ENCODE measurements at places on chromosomes 12 and 14. TPM values are rescaled to one million over a fixed set of nuclear protein-coding genes. Genes with fewer than 3 reads are reported as not detected.

GRCh38 chr12:132146098-132146497, 1.8 kb downstream of the NOC4L start:
- DNase-seq = no peak

The SPX gene
- polyA plus RNA-seq = 13.8 TPM

DNA sequence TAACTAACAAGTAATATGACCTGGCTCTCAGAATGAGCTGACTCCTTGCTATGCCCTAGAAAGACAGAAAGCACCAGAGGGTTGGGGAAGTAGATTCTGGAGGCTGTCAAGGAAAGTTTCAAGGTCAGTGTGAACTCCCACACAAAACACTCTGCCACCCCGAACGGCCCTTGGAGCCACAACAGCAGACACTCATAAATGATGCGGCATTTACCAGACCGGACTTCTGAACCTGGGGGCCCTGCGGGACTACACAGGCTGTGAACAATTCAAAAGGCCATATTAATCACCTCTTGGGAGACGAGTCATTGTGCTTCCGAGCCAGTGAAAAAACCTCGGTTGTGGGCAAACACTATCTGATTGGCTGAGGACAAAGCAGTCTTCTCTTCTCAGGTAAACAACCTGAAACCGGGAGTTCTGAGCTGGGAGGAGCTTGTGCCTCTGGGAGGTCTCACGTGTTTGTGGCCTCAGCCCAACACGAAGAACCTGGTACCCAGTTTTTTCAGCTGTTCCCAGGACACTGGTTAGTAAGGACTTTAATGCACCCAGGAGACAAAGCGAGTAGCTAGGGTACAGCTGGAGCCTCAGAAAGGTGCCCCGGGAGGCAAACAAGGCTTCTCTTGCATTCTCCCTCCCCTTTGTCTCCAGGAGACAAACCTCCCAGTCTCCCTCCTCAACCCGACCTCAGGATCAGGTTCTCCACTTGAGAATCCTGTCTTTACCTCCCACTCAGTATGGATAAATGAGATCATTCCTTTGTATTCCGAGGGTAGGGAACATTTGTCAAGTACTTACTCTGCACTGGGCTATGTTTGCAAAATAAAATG, 35.3 kb downstream of the VWF start:
- DNase-seq = no peak

GRCh38 chr12:106073179-106073578, 65.6 kb downstream of the NUAK1 start:
- DNase-seq = no peak

The LRRC10 gene
- polyA plus RNA-seq = 0.08 TPM

- peak; percentile 72 for DNase-seq
Observed at GRCh38 chr12:25436206-25437030, 116.7 kb downstream of the LMNTD1 start.

- no peak for DNase-seq
Observed at GRCh38 chr14:103521951-103522563, 573 bp downstream of the CKB start.

GRCh38 chr12:50387487-50387886, 8.9 kb downstream of the FAM186A start:
- DNase-seq = peak; percentile 12
